ENCODE measurements at places on chromosomes 6 and 20.

DNA sequence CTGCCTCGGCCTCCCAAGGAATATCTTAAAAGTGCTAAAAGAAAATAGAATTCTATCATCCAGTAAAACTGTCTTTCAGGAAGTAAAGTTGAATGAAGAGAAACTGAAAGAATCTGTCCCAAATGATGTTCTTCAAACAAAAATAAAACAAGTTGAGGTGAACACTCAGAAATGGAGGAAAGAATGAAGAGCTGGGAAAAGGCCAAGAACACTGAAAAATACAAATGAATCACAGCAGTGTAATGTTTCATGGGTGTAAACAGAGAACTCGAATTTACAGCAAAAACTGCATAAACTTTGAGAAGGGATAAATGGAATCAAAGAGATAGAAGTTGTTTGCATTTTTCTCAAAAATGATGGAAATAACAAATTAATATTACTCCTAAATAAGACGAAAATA, 317.3 kb downstream of the TAF4 start:
- DNase-seq = no peak

GRCh38 chr20:44215125-44215524, 4.6 kb upstream of the OSER1 start:
- DNase-seq = peak; percentile 52

- DNase-seq = no peak
Measured at GRCh38 chr6:131960371-131961133, 9.4 kb upstream of the CCN2 start.

- DNase-seq = no peak
Measured at GRCh38 chr6:92469186-92469828, 950.1 kb downstream of the EPHA7 start.

Measured in stimulated activated CD8-positive, alpha-beta memory T cell treated with anti-CD3 and anti-CD28 coated beads, Interleukin-7, amount 100 ng/mL, for 1 hour (primary cell).